ENCODE measurements at places on chromosomes 3 and 15.

DNA sequence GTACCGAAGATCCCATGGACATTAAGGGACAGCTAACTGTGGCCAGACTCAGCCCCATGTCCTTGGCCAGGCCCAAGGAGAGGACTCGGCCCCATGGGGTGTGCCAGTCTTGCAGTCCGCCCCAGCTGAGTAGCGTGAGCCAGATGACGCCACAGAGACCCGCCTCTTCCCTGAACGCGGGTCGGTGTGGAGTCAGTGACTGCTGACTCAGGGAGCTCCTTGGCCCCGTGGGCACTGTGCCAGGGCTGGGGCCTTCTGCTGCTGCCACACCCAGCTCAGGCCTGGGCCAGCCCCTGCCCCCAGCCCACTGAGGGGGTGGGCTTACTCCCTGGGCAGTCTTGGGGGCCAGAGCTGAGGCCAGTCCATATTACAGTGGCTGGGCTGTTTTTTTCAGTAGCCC, 52.8 kb downstream of the PLXNA1 start:
- no peak for DNase-seq

GRCh38 chr3:143604402-143605185, 243.7 kb downstream of the SLC9A9 start:
- no peak for DNase-seq

GRCh38 chr3:135268941-135269532, 474.0 kb downstream of the EPHB1 start:
- DNase-seq = no peak

- no peak for DNase-seq
Measured at GRCh38 chr3:42670670-42671069, 14.7 kb upstream of the KLHL40 start.

DNA sequence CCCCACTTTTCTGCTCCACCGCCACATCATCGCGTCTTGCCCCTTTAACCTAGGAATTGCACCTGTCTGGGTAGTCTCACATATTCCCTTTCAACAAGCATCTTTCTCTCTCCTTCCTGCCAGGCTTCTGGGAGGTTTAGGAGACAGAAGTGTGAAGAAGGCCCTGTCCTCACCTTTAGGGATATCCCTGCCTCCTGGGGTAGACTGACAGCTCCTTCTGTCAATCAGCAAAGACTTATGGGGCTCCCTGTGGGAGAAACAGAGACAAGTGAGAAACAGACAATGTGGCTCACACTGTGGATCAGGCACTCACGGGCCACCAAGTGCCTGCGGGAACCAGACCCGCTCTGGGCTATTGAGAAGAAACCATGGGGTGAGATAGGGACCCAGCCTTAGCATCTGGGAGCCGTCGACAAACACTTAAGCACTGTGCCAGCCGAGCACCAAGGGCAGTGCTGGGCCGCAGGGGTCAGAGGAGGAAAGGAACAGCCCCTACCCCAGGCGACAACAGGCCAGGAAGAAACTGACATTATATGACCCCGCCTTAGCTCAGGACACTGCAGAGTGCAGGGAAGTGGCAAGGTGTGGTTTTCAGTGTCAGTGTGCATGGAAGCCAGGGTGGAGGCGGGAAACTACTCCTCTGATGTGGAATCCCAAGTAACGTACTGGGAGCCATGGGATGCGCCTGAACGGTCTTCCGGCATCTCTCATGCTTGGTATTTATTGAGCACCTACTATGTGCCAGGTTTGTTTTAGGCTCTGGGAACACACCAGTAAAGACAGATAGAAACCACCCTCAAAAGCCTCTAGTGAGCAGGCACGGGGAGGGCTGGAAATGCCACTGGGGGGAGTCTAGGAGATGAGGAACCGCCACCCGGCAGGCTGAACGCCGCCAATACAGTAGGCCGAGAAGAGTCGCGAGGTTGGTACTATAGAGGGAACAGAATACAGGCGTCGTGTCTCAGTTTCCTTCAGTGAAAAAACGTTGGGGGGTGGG, 1.8 kb downstream of the EFCC1 start:
- DNase-seq = no peak

GRCh38 chr15:23566071-23566554, 639 bp downstream of the MKRN3 start:
- no peak for DNase-seq

Measured in activated T-cell treated with anti-CD3 and anti-CD28 coated beads, Interleukin-2, amount 50 U/mL, for 48 hours (primary cell).